ENCODE measurements at places on chromosomes 6 and 20.

- no peak for DNase-seq
Observed at GRCh38 chr6:127177030-127177922, 58.8 kb downstream of the RSPO3 start.

DNA sequence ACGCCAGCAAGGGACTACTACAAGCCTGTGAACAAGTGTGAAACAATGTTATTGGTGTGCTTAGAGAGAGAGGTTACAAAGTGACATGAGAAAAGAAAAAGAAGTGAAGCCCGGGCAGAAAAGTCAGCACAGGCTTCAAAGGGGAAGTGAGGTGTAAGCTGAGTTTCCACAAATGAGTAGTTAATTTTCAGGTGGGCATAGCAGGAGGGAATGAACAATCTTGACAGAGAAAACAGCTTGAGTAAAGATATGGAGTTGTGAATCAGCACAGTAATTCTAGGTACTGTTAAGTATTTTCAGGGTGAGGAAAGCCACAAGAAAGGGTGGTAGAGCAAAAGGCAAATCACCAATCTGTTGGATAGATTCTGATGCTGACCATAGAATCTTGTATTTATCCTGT is 4.3 kb downstream of the KCNQ5 start:
- no peak for DNase-seq

GRCh38 chr6:160131636-160132296 is 10.2 kb downstream of the SLC22A1 start:
- no peak for DNase-seq

GRCh38 chr6:27834384-27834783 is 77.8 kb downstream of the OR2B2 start:
- DNase-seq = peak; percentile 47

DNA sequence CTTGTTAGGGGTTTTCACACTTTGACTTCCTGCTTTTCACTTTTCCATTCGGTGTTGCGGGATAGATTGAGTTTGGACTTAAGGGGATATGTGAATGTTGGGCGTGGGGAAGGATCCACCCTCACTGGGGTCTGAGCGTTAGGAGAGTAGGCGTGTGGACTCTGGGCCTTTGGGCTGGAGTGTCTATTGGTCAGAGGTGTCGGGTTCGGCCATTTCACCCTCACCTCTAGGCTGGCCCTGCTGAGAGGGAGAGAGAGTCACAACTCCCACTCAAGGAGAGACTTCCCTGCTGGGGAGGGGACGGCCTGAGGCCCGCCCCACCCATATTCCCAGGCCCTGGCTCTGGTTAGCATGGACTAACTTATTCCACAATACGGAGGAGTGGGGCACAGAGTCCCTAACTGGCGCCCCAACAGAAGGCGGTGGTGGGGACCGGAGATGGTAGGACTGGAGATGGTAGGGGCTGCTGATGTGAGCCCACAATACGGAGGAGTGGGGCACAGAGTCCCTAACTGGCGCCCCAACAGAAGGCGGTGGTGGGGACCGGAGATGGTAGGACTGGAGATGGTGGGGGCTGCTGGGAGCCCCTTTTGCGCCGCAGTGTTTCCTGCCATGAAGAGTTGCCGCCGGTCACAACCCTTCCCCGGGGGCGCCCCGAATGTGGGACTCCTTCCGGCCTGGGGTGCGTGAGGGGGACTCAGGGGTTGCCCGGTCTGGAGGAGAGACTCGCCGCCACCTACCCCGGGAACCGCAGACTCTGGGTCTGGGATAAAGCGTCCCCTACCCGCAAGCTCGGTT is 1.4 kb upstream of the PTPRA start:
- DNase-seq = peak; percentile 41

DNA sequence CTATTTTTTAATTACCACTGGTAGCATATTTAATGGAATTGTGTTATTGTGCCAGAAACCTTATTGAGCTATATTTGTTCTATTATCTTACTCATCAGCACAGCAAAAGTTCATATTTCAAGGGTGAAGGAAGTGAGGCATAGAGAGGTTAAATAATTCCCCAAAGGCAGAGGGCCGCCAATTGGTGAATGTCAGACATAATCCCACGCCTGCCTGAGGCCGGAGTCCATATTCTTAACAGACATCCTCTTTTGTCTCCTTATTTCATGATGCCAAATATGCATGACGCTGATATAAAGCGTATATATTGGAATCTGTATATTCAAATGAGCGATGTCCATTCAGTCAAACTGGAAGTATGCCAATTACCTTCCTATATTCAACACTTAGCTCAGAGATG is 505.0 kb upstream of the SLC35B3 start:
- DNase-seq = no peak

GRCh38 chr6:5279891-5280338 is 18.6 kb downstream of the FARS2 start:
- no peak for DNase-seq

- no peak for DNase-seq
Observed at GRCh38 chr20:32231245-32231644, 23.6 kb downstream of the POFUT1 start.

GRCh38 chr6:141598487-141598886 is 534.2 kb upstream of the GJE1 start:
- no peak for DNase-seq

GRCh38 chr6:142887517-142887916 is 57.5 kb downstream of the HIVEP2 start:
- DNase-seq = no peak

GRCh38 chr6:123742626-123743025 is 61.0 kb upstream of the NKAIN2 start:
- DNase-seq = no peak

GRCh38 chr6:56282391-56282790 is 35.0 kb upstream of the COL21A1 start:
- DNase-seq = no peak

- DNase-seq = peak; percentile 65
Observed at GRCh38 chr6:1396952-1397868, 7.8 kb downstream of the FOXF2 start.

DNA sequence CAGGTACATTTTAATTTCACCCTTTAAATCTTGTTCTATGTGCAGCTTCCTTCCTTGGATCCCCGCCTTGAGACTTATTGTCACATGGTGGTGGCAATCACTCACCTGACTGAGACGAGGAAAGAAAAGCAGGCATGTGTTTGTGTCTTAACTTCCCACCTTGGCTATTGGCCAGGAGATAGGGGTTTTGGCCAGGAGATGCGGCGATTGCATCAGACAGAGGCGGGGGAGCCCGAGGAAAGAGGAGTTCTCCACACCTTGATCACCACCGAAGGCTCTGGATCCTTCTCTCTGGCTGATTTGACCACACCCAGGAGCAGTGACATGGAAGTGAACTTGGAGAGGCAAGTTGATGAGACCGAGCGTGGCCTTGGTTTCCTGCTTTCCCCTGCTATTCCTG is 49.7 kb upstream of the EYA2 start:
- DNase-seq = no peak

DNA sequence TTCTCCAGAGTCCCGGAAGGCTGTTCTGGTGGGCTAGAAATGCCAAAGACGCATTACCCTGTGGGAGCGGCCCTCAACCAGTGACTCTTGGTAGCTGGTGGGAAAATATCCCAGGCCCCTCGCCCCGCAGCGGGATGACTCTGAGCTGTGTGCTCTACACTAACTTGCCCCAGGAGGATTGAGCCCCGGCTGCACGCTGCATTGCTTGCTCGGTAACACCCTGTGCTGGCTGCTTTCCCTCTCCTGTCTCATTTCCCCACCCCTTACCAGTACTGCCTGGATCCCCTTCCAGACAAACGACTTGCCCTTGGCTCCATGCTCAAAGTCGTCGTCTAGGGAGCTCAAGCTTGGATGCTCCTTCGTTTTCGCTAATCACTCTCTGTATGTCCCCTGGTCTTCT is 411.8 kb upstream of the SULF2 start:
- DNase-seq = no peak

GRCh38 chr20:34062570-34063482 is 49.2 kb downstream of the EIF2S2 start:
- DNase-seq = no peak

GRCh38 chr6:154251116-154251515 is 105.5 kb downstream of the IPCEF1 start:
- no peak for DNase-seq

DNA sequence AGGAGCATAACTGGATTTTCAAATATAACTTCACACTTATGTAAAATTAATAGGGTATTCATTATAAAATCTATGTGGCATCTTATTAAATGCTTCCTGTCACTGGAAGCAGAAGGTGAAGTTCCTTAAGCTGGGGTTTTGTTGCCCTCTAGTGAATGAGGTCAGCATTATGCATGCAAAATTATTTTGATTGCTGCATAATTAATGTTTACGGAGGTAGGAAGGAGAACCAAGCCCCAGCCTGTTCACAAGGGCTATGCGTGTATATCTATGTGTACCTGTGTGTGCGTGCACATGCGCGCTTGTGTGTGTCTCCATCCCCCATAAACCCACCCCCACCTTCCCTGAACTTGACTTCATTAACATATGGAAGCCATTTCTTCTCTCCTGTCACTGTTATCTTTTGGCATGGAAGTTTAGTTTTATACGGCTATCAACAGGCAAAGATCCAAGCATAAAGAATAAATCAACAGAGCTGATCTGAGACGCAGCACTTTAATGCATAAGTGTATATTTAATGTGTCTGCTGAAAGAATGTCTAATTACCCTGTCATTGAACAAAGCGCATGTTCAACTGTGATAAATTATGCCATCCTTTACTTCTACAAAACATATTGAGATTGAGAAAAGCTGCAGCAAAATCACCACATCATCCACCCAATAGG is 90.2 kb upstream of the CDH4 start:
- DNase-seq = no peak

DNA sequence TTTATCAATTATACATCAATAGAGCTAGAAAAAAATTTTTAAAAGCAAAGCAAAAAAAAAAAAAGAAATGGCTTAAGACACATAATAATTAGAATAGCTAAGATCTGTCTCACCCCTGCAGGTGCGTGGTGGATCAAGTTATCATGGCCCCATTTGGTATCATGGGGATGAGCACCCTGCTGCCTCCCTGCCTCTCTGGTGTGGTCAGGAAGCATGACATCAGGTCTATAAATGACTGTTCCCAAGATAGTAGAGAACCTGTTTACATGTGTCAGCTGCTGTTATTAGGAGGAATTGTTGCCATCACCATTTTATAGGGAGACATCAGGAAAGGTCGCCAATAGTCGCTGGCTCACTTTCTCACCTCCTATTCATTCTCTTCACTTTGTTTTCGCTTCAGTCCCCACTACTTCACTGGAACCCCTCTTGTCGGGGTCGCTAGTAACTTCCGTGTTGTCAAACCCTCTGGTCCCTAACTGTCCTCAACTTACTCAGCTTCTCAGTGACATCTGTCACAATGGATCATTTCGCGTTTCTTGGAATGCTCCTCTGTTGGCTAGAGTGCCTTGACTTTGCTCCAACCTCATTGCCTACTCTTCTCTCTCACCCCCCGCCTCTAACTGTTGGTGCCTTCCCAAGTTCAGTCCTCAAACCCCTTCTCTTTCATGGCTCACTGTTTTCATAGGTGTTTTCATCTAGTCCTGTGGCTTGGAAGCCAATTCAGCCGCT is 4.7 kb downstream of the DNTTIP1 start:
- no peak for DNase-seq

DNA sequence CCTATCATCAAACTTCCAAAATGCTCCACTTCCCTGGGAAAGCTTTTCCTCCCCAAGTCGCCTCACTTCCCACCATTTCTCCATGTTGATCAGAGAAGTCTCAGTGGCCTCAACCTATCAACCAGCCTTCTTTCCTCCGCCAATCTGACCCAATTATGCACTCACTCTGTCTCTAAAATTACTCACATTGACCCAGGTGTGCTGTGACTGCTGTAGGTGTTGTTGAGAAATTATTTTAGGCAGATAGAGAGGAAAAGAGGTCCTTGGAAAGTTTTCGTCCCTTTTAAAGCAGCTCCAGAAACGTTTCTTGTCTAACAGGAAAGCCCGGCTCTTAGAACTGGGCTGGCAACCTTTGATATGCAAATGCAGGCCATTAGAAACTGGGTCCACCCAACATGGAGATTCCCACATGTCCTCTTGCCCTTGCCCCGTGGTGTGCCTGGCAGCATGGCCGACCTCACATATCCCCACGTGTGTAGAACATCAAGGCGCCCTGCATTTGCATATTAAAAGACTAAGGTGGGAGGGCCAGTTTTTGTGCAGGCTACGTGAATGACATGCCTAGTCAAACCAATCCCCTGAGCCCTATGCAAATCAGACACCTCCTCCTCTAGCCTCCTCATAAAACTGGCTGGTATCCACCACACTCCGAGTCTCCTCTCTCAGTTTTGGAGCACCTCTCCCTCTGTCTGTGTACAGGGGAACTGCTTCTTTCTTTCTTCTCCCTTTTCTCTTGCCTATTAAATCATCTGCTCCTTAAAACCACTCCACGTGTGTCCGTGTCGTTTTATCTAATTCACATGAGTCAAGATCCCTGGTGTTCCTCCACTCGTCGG is 12.9 kb downstream of the IPCEF1 start:
- no peak for DNase-seq

- DNase-seq = no peak
Observed at GRCh38 chr6:166005401-166005943, 162.2 kb downstream of the TBXT start.

DNA sequence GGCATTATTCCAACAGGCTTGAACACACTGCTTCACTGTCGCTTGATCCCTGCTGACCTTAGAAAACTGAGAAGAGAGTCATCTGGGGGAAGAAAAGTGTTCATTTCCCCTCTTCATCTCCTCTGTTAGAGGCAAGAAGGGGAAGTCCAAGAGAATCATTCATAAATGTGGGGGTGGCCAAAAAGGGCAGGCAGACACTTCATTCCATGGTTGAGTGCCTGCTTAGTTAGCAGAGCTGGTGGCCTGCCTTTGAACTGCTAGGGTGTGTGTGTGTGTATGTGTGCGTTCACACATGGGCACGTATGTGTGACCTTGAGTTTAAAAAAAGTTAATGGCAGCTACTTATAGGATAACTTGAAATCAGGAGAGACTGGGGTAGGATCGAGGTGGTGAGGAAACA is 39.4 kb upstream of the RFPL4B start:
- DNase-seq = peak; percentile 64

- no peak for DNase-seq
Observed at GRCh38 chr6:12116264-12116800, 104.2 kb downstream of the HIVEP1 start.

DNA sequence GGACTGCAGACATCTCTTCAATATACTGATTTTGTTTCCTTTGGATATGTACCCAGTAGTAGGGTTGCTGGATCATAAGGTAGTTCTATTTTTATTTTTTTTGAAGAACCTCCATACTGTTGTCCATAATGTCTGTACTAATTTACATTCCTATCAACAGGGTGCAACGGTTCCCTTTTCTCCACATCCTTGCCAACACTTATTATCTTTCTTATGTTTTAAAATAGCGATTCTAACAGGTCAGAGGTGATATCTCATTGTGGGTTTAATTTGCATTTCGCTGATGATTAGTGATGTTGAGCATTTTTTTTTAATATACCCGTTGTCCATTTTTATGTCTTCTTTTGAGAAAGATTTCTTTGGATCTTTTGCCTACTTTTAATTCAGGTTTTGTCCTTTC is 2.0 kb upstream of the TP53RK start:
- no peak for DNase-seq

Measured in inflammatory macrophage (primary cell).